Mesendoderm (in vitro differentiated cells): ENCODE measurements at places on chromosomes 16 and 17.
A peak's percentile ranks its signal among the peaks of the same experiment; 100 is the strongest.

DNA sequence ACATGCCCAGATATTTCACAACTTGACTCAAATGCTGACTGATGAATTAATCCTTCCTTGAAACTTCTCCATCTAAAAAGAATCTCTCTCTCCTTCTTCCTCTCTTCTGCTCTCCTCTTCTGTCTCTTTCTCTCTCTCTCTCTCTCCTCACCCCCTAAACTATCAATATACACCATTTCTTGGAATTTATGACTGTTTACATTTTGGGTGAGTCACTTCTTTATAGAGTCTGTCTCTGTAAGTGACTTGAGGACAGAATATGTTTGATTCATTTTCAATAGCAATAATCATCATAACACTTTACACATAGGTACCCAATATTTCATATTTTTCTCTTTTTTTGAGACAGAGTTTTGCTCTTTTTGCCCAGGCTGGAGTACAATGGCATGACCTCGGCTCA, 15.3 kb downstream of the OR3A1 start:
- DNase-seq, result no peak

DNA sequence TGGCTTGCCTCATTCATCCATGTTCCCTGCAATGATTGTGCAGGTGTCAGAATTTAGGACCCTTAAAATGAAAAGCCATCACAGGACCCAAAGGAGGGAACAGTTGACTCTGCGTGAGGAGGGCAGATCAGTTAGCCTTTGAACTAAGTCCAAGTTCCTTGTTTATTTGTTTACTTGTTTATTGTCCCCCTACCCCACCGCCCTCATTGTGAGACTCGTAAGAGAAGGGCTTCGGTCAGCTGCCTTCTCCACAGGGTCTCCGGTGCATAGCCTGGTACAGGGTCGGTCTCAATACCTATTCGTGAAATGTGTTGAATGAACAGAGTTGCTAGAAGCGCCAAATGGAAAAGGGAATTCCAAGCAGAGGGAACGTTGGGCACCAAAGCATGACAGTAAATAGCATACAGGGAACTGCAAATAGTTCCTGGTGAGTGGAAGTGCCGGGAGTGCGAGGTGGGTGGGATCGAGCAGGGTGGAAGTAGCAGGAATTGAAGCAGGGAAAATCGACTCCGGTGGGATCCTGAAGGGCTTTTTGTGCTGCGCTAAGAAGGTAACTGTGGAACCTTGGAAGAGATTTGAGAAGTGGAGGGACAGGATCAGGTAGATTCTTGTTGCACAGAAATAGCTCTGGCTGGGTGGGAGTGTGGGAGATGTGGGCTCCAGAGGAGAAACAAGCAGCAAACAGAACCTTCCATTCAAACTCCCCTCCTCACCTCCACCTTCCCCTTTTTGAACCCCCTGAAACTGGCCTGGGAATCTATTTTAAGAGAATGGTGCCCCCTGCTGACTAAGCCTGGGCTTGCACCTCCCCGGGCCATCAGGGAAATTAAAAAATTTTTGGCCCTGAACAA, 12.7 kb downstream of the SLC35B1 start:
- DNase-seq, result no peak

- no peak for DNase-seq
Observed at GRCh38 chr16:1182316-1182671, 29.4 kb downstream of the CACNA1H start.

- peak; percentile 75 for DNase-seq
Observed at GRCh38 chr17:17849845-17850373, 13.1 kb upstream of the SREBF1 start.

DNA sequence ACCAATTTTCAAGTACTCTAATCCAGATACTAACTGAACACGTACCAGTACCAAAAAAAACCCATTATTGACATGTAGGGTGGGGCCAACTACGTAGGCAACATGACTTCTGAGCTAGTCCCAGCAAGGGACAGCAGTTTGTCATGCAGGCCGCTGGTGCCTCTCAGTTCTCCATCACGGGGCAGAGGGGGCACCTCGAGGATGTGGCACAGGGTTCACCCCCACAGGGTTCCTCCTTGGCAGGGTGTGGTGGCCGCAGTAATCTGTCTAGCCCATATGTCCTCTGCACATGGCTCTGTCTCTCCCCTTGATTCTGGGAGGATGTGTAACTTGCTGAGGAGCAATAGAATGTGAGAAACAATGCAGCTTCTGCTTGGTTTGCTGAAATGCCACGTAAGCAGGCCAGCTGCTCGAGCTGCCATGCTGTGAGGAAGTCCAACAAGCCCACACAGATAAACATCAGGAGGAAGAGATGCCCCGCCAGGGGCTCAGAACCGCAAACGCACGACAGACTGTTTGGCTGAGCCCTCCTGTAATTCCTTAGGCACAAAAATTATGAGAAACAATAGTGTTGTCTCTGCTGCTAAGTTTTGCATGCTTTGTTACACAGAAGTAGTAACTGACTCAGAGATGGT, 62.4 kb downstream of the NT5M start:
- no peak for DNase-seq

- DNase-seq, result peak; percentile 87
Observed at GRCh38 chr16:526181-527014, 1.1 kb upstream of the CAPN15 start.

GRCh38 chr17:27600471-27600870, 30.5 kb upstream of the LGALS9 start:
- DNase-seq, result no peak

DNA sequence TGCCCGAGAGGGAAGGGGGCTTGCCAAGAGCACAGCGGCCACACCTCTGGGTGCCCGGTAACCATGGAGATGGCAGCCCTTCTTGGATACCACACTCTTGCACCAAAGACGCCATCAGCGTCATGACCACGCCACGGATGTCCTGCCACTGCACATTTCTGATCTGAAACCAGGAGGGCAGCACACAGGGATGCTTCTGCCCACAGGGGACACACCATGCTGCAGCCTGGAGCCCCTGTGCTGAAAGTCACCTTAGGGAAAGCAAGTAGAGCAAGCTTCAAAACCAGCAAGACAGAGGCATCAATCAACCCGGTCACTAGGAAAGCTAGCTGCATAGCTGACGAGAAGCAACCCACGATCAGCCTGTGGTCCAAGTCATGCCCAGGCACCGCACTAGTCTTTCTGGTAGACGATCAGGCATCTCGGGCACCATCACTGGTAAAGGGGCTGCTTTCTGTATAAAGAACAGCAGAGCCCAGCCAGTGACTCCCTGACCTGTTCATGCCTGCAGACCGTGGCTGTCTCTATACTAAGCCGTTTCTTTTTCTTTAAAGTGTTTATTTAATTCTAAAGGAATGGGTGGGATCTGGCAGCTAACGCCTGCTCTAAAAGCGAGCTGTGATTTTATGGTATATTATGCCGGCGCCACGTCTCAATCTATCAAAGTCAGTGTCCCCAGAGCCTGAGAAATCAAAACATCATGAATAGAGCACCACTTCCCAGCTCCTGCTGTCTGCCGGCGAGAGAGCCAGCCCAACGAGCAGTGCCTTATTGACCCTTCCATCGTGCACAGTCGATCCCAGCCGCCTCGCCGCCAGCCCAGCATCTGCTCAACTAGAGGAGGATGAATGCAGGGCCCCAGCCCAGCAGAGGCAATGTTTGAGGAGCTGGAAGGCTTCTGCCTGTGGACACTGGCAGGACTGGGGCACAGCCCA, 244.7 kb downstream of the RBFOX3 start:
- DNase-seq, result no peak

DNA sequence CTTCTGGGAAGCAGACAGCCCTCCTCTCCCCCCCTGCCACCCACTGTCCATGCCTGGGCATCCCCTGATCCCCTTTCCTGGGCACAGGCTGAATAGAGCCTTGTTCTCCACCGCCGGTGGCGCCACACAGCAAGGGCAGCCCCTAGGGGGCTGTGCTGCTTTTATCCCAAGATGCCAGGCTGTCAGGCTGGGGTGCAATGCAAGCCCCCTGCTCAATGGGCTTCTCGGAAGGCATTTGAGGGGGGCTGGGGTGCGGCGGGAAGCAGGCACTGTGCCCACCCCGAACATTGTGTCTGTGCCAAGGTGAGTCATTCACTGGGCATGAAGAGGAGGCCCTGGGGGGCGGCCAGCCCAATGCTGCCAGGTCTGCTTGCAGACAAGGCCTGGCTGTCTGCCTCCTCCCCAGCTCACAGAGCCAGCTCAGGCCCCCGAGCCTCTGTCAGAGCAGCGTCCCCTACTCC, 1.5 kb upstream of the GFAP start:
- no peak for DNase-seq

DNA sequence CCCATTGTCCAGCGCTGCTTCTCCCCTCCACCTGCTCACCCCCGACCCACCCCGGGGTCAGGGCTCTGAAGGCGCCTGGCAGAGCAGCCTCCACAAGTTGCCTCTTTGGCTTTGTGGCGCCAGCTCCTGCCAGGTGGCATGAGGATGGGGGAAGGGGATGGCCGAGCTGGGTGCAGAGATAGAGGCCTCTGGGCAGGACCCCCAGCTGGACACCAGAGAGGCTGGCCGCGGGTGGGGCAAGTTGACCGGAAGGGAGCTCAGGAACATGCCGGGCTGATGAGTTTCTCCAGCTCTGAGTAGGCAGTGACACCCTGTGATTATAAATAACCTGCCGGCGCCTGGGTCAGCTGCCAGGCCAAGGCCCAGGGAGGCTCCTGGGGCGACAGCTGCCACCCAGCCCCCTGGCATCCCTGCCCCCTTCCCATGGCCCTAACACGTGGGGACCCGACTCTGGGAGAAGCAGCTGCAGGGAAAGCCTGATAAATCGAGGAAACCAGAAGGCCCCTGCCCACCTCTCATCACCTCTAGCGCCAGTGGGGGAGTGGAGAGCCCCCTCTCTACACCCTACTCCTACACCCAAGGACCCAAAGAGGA, 729 bp downstream of the P2RX5 start:
- no peak for DNase-seq

- DNase-seq, result no peak
Observed at GRCh38 chr16:2761886-2762583, 9.6 kb downstream of the SRRM2 start.

DNA sequence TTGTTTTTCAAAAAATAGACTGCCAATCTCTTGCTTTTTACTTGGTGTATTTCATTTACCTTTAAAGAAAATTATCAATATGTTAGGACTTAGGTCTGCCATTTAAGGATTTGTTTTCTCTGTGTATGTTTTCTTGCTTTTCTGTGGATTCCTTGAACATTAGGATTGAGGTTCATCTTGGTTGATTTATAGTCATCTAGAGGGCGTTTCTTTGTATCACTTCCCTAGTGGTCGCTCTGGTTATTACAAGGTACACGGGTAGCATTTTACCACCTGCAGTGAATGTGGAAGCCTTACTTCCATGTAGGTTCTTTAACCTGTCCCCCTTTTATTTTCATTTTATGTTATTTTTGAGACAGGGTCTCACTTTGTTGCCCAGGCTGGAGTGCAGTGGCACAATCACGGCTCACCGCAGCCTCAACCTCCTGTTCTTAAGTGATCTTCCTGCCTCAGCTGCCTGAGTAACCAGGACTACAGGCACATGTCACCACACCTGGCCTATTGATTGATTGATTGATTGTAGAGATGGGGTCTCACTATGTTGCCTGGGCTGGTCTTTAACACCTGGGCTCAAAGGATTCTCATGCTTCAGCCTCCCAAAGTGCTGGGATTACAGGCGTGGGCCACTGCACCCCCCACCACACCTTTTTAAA, 35.2 kb upstream of the CBX4 start:
- peak; percentile 59 for DNase-seq

- DNase-seq, result peak; percentile 40
Observed at GRCh38 chr17:76920364-76921139, 52.3 kb downstream of the MGAT5B start.
